ENCODE measurements at places on chromosomes 7 and 10.

DNA sequence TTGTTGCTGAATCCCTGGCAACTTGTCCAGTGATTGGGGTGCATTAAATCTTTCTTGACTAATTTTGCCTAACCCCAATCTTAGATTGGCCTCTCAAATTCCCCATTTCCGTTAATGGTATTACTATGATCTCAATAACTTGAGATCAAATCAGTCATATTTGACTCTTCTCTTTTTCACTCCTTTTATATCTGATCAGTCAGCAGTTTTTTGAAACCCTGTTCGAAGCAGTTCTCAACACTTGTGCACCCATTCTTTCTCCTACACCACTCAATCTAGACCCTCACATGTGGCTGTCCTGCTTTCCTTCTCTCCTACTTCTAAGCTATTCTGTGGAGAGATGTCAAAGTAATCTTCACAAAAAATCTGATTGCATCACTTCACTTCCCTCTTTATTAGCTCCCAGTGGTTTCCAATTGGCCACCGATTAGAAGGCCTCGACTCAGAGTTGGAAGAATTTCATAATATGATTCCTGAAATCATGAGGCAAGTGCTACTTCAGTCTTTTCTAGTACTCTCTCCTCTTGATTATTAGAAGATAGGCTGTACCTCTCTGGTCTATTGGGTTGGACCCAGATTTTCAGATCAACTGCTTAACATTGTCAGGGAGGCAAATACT lies 128.9 kb downstream of the ZNF365 start:
- no peak overlapping the region for H3K4me3 ChIP-seq
- H3K27me3 ChIP-seq, result no peaks in the 10 kb centered on the region
- peak; percentile 35 for DNase-seq
- no peaks in the 10 kb centered on the region for H3K36me3 ChIP-seq

DNA sequence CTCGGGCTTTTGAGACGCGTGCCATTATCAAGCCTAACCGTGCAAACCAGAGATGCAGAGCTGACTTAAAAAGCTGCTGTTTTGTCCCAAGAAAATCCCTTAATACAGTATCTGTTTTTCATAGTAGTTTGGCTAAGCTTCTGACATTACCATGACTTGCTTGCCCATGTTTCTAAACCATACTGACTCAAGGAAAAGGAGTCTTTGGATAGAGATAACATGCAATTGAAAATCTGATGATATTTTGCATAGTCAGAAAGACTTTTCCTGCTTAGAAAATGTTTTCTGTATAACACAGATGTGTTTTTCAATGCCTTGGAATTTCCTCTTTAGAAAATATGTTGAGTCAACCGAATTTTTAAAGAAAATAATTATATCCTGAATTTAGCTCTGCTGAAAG lies 21.5 kb upstream of the AKR1E2 start:
- no peak for DNase-seq
- no peak overlapping the region for H3K27ac ChIP-seq
- H3K4me1 ChIP-seq, result no peaks in the 10 kb centered on the region
- H3K36me3 ChIP-seq, result no peaks in the 10 kb centered on the region

GRCh38 chr10:51314481-51314880 lies 240.2 kb downstream of the PRKG1 start:
- no peak overlapping the region for H3K27ac ChIP-seq

DNA sequence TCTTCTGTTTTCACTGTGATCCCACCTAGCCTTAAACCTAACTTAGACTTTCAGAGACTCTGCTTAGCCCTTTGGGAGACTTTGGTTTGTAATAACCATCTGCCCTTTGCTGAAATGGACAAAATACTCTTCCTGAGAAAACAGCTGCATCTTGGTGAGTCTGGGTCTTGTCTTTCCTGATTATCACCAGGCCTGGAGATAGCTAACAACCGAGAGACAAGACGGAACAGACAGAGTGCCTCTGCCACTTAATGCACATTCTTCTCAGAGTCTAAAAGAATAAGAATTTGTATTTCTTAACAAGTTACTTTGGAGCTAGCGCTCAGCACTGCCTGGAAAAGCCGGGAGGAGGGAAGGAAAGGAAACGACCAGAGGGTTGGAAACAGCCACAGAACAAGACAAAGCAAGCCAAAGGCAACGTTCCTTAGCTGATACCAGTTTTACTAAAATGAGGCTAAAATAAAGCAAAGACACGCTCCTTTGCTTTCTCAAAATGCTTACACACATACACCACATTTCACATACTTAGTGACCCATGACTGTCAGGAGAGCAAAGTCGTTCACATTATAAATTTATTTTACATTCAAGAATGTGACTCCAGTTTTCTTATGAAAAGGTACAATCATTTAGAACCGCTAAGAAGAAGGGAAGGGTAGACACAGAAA lies 70.3 kb upstream of the DGKI start:
- H3K27me3 ChIP-seq, result no peaks in the 10 kb centered on the region
- peak overlapping the region; percentile 6 for H3K27ac ChIP-seq
- H3K4me3 ChIP-seq, result no peak overlapping the region
- peaks cover 27% of the 10 kb centered on the region for H3K36me3 ChIP-seq
- H3K4me1 ChIP-seq, result no peaks in the 10 kb centered on the region

- no peaks in the 10 kb centered on the region for H3K27me3 ChIP-seq
- H3K4me3 ChIP-seq, result no peak overlapping the region
- DNase-seq, result no peak
- H3K4me1 ChIP-seq, result peaks cover 8% of the 10 kb centered on the region
- H3K27ac ChIP-seq, result no peak overlapping the region
- H3K36me3 ChIP-seq, result peaks cover 89% of the 10 kb centered on the region
Observed at GRCh38 chr10:6217611-6218010, 14.9 kb downstream of the PFKFB3 start.

DNA sequence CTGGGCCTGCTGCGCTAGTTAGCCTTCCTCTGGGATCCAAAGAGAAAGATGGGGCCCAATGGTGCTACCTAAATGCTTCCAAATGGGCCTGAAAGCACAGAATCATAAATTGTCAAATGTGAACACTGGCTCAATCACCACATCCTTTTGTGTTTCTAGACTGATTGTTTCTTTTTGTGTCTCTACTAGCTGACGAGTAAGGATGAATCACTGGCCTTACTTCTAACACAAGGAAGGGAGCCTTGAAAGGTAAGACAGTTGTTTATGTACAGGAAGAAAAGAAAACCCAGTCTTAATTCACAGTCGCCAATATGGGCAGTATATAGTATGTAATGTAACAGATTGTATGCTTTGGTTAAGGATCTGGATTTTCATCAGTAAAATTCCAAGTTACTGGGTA lies 89.5 kb downstream of the ZNF92 start:
- H3K27ac ChIP-seq, result no peak overlapping the region
- no peaks in the 10 kb centered on the region for H3K36me3 ChIP-seq
- H3K4me1 ChIP-seq, result no peaks in the 10 kb centered on the region
- no peak overlapping the region for H3K4me3 ChIP-seq
- no peaks in the 10 kb centered on the region for H3K27me3 ChIP-seq
- no peak for DNase-seq

DNA sequence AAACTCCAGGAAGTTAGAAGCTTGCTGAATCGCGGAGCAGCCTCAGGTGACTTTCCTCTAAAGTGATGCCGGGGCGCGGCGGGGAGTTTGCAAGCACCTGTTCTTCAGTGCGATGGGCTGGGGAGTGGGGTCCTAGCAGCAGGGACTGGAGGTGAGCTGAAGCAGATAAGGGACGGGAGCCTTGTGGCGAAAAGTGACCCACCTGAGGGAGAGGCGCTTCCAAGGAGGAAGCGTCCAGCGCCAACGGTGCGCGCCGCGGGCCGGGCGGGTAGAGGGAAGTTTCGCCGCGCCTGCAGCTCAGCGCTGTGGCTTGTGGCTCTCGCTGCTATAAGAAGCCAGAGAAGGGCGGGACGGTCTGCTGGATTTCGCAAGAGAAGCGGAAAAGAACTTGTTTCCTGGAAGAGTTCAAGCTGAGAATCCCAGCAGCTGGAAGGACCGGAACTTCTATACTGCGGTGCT lies at the start of gene STEAP4:
Gene STEAP4, minus strand, starts transcription at position 305 of the 459 bp plus-strand sequence. CDS start 22,625 bp downstream, outside the sequence.
- peaks cover 16% of the 10 kb centered on the region for H3K4me1 ChIP-seq
- H3K27me3 ChIP-seq, result no peaks in the 10 kb centered on the region
- DNase-seq, result peak; percentile 85
- H3K27ac ChIP-seq, result no peak within 1 kb of the TSS
- no peaks in the 10 kb centered on the region for H3K36me3 ChIP-seq
- H3K4me3 ChIP-seq, result peak within 1 kb of the TSS; percentile 29

GRCh38 chr7:116398672-116399071 lies 100.9 kb upstream of the CAV2 start:
- no peaks in the 10 kb centered on the region for H3K27me3 ChIP-seq
- no peak overlapping the region for H3K27ac ChIP-seq
- no peak for DNase-seq
- H3K36me3 ChIP-seq, result no peaks in the 10 kb centered on the region

- H3K4me3 ChIP-seq, result no peak overlapping the region
- peak; percentile 50 for DNase-seq
- H3K4me1 ChIP-seq, result no peaks in the 10 kb centered on the region
- H3K27ac ChIP-seq, result no peak overlapping the region
- H3K27me3 ChIP-seq, result peaks cover 36% of the 10 kb centered on the region
- no peaks in the 10 kb centered on the region for H3K36me3 ChIP-seq
Observed at GRCh38 chr7:157703131-157703530, 366.3 kb downstream of the DNAJB6 start.

DNA sequence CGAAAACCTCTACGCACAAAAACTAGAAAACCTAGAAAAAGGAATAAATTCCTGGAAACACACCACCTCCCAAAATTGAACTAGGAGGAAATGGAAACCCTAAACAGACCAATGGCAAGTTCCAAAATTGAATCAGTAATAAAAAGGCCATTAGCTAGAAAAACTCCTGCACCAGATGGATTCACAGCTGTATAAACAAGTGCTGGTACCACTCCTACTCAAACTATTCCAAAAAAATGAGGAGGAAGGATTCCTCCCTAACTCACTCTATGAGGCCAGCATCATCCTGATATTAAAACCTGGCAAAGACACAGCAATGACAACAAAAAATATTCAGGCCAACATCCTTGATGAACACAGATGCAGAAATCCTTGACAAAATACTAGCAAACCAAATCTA lies 228.2 kb downstream of the CHRM2 start:
- H3K27ac ChIP-seq, result no peak overlapping the region
- H3K4me3 ChIP-seq, result no peak overlapping the region
- no peak for DNase-seq
- H3K27me3 ChIP-seq, result no peaks in the 10 kb centered on the region

- no peak overlapping the region for H3K27ac ChIP-seq
- H3K4me3 ChIP-seq, result no peak overlapping the region
- no peak for DNase-seq
- H3K27me3 ChIP-seq, result no peaks in the 10 kb centered on the region
- H3K4me1 ChIP-seq, result no peaks in the 10 kb centered on the region
- H3K36me3 ChIP-seq, result no peaks in the 10 kb centered on the region
Observed at GRCh38 chr7:14846405-14846804, 56.1 kb downstream of the DGKB start.

DNA sequence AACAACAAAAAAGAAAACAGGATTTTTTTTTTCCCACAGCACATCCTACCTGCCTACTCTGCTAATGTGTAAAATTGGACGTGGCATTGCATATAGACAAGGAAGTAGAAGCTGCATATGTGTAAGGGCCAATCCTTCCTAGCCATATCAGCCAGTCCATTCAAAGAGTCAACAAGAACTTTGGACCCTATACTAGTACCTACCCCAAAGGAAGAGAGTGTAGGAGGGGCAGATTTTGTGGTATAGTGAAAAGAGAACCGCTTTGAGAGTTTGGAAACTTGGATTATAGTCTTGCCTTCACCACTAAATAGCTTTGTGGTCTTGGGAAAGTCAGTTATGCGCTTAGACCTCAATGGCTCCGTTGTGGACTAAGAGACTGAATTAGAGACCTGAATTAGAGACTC lies 12.1 kb upstream of the MCU start:
- no peaks in the 10 kb centered on the region for H3K4me1 ChIP-seq
- no peak for DNase-seq
- no peaks in the 10 kb centered on the region for H3K36me3 ChIP-seq
- no peak overlapping the region for H3K4me3 ChIP-seq

GRCh38 chr10:120931423-120931822 lies 80.3 kb downstream of the WDR11 start:
- H3K4me1 ChIP-seq, result no peaks in the 10 kb centered on the region
- no peak for DNase-seq
- H3K36me3 ChIP-seq, result no peaks in the 10 kb centered on the region
- no peak overlapping the region for H3K27ac ChIP-seq

DNA sequence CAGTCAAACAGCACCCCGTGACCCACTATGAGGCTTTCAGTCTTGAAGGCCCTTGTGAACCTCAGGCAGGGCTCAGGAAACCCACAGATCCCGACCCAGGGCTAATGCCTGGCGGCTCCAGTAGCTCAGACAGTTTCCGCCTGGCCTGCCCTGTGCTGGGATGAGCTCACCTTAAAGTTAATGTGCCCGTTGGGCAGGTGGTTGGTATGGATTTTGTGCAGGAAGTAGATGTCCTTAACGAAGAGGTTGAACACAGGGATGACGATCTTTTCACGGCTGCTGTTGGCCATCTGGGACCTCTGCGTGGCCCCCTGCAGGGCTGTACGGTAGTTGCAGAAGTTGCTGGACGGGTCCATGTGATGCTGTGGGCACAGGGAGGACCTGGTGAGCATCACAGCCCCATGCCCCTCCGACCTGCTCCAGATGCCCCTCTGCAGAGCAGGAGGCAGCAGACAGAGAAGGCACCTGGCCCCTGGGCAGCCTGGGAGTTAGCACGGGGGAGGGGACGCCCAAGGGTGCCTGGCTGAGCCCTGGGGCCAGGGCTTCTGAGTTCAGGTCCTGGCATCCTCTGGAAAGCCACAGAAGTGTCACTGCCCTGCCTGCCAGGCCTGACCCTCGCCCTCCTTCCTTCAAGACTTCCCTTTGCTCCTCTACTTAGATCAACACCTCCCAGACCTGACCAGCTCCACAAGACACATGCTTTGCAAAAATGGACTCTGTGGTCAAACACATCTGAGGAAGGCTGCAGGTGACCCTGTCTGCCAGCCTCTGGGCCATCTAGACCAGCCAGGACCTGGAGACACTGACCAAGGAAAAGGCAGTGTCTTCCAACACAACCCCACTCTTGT lies 59.8 kb downstream of the CSGALNACT2 start:
- H3K27ac ChIP-seq, result no peak overlapping the region
- H3K4me1 ChIP-seq, result peaks cover 15% of the 10 kb centered on the region
- peaks cover 25% of the 10 kb centered on the region for H3K27me3 ChIP-seq
- H3K4me3 ChIP-seq, result no peak overlapping the region
- DNase-seq, result peak; percentile 14

DNA sequence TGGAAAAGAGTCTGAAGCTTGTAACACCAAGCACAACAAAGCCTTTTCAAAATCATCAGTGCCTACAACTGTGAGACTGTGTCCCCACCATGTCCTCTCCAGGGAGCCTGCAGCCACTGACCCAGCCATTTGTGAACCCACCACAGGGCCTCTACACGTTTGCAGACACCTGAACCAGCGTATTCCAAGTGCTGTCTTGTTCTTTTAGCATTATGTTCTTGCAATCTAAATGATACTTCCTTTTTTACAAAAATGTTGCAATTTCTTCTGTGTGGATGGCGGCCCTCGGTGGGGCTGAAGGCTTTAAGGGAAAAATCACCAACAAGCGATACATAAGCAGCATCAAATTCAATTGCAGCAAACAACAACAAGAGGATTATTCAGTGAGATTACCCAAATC lies 403.2 kb upstream of the MGMT start:
- no peak for DNase-seq
- no peak overlapping the region for H3K27ac ChIP-seq
- H3K4me1 ChIP-seq, result no peaks in the 10 kb centered on the region
- H3K4me3 ChIP-seq, result no peak overlapping the region
- H3K27me3 ChIP-seq, result no peaks in the 10 kb centered on the region

GRCh38 chr10:14413523-14413922 lies 82.8 kb upstream of the FRMD4A start:
- no peak for DNase-seq
- no peaks in the 10 kb centered on the region for H3K4me1 ChIP-seq
- no peak overlapping the region for H3K27ac ChIP-seq
- H3K27me3 ChIP-seq, result no peaks in the 10 kb centered on the region
- no peak overlapping the region for H3K4me3 ChIP-seq

All from tibial artery (tissue), 4 donors.